ENCODE measurements at places on chromosomes 4 and X.

GRCh38 chrX:318068-318738 lies 393 bp downstream of the GTPBP6 start:
- no peak for DNase-seq

DNA sequence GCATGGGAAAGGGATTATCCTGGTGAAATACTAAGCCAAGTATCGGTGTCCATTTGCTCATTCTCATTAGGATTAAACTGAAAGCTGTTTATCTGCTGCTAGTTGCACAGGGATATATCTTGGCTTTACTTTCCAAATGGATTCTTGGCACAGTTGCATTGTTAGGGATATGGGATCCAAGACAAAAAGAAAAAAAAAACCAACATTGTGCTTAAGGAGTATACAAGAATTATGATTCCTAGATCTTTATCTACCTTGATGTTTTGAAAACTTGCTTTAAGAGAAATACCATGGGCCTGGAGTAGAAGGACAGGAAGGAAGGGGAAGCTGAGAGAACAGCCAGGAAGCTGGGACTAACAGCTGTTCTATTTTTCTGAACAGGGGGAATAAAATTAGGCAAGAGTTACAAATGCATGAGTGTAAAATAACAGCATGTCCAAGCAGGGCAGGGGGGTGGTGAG lies 107.6 kb downstream of the ATXN3L start:
- DNase-seq: no peak

DNA sequence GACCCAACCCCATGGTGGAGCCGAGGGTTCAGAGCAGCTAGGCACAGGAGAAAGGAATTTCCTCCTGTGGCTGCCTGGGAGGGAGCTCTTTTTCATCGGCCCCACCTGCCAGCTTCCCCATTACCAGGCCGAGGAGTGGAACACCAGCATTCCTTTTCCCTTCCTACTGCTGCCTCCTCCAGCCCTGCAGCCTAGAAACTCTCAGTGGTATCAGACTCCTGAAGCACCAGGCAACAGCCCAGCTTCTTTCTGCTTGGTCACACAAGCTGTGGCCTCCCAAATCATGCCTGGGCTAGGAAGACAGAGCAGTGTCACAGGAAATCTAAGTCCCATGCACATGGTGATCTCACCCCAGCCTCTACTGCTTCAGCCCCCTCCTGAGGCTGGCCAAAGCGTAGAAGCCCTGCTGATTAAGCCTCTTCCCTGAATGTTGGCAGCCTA lies 30.1 kb downstream of the RTL5 start:
- no peak for DNase-seq

GRCh38 chr4:88979276-88979675 lies 77.7 kb downstream of the FAM13A start:
- no peak for DNase-seq

GRCh38 chrX:1430451-1430850 lies 22.3 kb downstream of the ASMTL start:
- no peak for DNase-seq

Measured in NCI-H1417 treated with DMSO at 0.1 percent for 48 hours (cell line).